ENCODE measurements at places on chromosomes 3 and 15. TPM values are rescaled to one million over a fixed set of nuclear protein-coding genes. Genes with fewer than 3 reads are reported as not detected.

The SH2D7 gene
- not detected for polyA plus RNA-seq

The C3orf20 gene
- not detected for polyA plus RNA-seq

The AADACL2 gene
- not detected for polyA plus RNA-seq

The CFAP20DC gene
- 1.4 TPM for polyA plus RNA-seq

The CISH gene
- polyA plus RNA-seq, result not detected

The MEGF11 gene
- polyA plus RNA-seq, result 1.1 TPM

The GOLGA8J gene
- not detected for polyA plus RNA-seq

The MNS1 gene
- polyA plus RNA-seq, result 9.7 TPM

The NDN gene
- polyA plus RNA-seq, result 23.8 TPM

The LRRN1 gene
- 59.6 TPM for polyA plus RNA-seq

The KPNA4 gene
- 36.1 TPM for polyA plus RNA-seq

The KY gene
- 3.0 TPM for polyA plus RNA-seq

The TAGLN3 gene
- polyA plus RNA-seq, result 15.0 TPM

The LAMB2 gene
- polyA plus RNA-seq, result 12.6 TPM

The SLC24A5 gene
- polyA plus RNA-seq, result 0.47 TPM

The ARHGEF3 gene
- polyA plus RNA-seq, result 10.4 TPM

The PLA1A gene
- polyA plus RNA-seq, result not detected

The KLF15 gene
- 0.94 TPM for polyA plus RNA-seq

The TRPM1 gene
- 0.39 TPM for polyA plus RNA-seq

The SCN5A gene
- polyA plus RNA-seq, result not detected

The CCR9 gene
- not detected for polyA plus RNA-seq

The ATP8B4 gene
- 0.58 TPM for polyA plus RNA-seq

The FNDC3B gene
- 12.5 TPM for polyA plus RNA-seq

The PLA2G4E gene
- polyA plus RNA-seq, result 0.07 TPM

The ECE2 gene
- polyA plus RNA-seq, result 3.1 TPM

The CLDN18 gene
- not detected for polyA plus RNA-seq

The EAF2 gene
- 36.4 TPM for polyA plus RNA-seq

The CPEB1 gene
- polyA plus RNA-seq, result 49.0 TPM

The SKOR1 gene
- polyA plus RNA-seq, result 26.2 TPM

The MCCC1 gene
- 15.8 TPM for polyA plus RNA-seq

The GOLGA6A gene
- not detected for polyA plus RNA-seq

The SLC15A2 gene
- 4.4 TPM for polyA plus RNA-seq

The XIRP1 gene
- not detected for polyA plus RNA-seq

The TM4SF1 gene
- 4.7 TPM for polyA plus RNA-seq

The ITGA11 gene
- 0.42 TPM for polyA plus RNA-seq

The ANKRD63 gene
- polyA plus RNA-seq, result not detected

The DNASE1L3 gene
- not detected for polyA plus RNA-seq

The LXN gene
- polyA plus RNA-seq, result 6.4 TPM

The LDHAL6B gene
- not detected for polyA plus RNA-seq

The RRP9 gene
- 6.5 TPM for polyA plus RNA-seq

The A4GNT gene
- polyA plus RNA-seq, result not detected

The WDR93 gene
- polyA plus RNA-seq, result 0.39 TPM

The CKMT1A gene
- 81.7 TPM for polyA plus RNA-seq

The IRAK2 gene
- polyA plus RNA-seq, result 0.20 TPM

The CCR3 gene
- polyA plus RNA-seq, result not detected

The VPS39 gene
- polyA plus RNA-seq, result 29.9 TPM

The TBC1D21 gene
- polyA plus RNA-seq, result not detected

The RAD51 gene
- not detected for polyA plus RNA-seq

The SPINK8 gene
- not detected for polyA plus RNA-seq

The IL5RA gene
- polyA plus RNA-seq, result not detected

The BTD gene
- polyA plus RNA-seq, result 14.0 TPM
